ENCODE measurements at places on chromosomes 1 and 21.

GRCh38 chr1:202812176-202813026 is 1.6 kb downstream of the PCAT6 start:
- DNase-seq: no peak

DNA sequence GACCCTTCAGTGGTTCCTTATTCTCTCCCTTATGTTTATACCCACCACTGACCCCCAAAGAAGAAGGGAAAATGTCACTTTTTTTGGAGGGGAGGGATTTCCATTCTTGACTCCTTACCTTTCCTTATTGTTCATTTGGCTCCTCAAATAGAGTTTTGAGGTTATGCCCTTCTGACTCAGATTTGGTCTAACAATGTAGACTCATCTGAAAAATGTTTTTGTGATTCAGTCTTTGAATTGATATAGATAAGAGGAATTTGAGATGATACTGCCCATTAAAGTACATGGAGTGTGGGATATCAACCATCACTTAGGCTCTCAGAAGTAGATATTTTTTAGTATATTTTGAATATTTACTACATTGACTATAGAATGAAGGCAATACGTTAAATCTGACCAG is 16.1 kb downstream of the USP1 start:
- peak; percentile 58 for DNase-seq

DNA sequence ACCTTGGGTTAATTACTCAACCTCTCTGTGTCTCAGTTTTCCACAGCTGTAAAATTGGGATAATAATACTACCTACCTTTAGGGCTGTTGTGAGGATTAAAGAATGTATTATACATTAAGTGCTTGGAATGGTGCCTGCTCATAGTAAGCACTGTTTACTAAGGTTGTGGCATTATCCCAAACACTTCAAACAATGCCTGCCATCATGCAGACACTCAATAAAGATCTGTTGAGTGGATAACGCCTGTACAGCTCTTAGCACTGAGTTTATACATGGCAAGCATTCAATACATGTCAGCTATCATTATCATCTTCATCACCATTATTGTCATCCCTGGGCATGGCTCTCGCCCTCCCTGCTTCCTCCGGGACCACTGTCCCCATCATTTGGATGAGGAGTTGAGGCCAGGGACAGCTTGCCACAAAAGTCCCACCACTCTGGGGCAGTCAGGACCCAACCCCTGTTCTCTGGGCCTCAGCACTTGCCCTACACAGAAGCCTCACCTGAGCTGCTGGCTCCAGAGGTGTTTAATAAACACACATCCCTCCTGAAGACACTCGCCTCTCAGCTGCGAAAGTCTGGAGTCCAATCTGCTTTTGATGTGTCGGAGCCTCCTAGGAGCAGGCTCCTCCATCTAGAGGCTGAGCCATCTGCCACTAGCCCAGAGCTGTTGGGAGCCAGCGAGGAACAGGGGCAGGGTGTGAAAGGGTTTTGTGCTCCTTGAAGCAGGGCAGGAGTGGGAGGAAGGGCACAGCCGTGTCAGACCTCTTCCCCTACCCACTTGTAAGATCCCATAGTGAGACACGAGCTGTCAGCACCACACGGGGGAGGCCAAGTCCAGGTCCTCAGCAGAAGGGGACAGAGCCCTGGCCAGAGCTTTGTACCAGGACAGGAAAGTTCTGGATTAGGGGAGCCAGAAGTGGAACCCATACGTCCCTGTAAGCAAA is 80.9 kb upstream of the ZC3H12A start:
- DNase-seq: no peak

DNA sequence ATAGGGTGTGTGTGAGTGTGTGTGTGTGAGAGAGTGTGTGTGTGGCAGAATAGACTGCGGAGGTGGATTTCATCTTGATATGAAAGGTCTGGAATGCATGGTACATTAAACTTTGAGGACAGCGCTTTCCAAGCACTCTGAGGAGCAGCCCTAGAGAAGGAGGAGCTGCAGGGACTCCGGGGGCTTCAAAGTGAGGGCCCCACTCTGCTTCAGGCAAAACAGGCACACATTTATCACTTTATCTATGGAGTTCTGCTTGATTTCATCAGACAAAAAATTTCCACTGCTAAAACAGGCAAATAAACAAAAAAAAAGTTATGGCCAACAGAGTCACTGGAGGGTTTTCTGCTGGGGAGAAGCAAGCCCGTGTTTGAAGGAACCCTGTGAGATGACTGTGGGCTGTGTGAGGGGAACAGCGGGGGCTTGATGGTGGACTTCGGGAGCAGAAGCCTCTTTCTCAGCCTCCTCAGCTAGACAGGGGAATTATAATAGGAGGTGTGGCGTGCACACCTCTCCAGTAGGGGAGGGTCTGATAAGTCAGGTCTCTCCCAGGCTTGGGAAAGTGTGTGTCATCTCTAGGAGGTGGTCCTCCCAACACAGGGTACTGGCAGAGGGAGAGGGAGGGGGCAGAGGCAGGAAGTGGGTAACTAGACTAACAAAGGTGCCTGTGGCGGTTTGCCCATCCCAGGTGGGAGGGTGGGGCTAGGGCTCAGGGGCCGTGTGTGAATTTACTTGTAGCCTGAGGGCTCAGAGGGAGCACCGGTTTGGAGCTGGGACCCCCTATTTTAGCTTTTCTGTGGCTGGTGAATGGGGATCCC is 18.3 kb upstream of the HDAC1 start:
- no peak for DNase-seq

DNA sequence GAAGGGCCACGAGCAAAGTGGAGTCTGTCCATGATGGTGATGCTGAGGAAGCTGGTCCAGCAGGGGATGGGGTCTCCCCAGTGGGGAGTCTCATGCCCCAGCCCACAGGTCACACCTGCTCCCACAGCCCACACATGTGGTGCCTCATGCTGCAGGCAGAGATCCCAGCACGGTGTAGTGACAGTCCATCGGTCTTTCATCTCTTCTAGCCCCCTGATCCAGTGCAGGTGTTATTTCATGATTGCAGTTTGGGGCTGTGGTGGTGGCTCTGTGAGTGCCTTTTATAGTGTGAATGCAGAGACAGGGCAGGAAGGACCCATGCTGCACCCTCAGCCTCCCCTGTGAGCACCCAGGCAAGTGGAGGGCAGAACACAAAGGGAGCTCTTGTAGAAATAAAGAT is 45.0 kb downstream of the UBASH3A start:
- no peak for DNase-seq

DNA sequence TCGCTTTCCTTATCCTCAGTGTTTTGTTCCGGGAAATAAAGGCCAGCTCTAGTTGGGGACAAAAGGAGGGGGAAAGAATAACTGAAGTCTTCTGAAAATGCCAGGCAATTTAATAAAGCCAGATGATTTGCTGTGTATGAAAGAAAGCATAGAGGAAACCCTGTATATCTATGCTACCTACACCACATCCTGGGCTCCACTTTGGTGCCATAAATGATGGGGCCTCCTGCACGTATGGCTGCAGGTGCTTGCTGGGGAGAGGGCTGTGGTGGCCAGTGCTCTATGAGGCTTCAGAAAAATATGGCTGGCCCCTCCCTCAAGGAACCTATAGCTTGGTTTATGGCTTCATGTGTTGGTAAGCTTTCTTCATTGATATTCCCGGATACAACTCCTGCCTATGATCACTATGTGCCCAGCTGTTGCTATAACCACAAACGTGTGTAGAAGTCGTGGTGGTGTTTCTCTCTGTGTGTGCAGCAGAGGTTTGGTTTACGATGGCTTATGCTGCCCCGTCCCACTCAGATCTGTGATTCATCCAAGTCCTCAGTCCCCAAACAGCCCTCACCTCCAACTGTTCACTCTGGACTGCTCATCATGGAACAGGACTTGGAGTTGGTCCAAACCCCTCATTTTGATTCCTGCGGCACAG is 59.5 kb downstream of the BACE2 start:
- no peak for DNase-seq

- no peak for DNase-seq
These were observed 46.9 kb upstream of the ADAMTS1 start for GRCh38 chr21:26892151-26892550.

- DNase-seq: no peak
These were observed 11.2 kb downstream of the PTPRF start for GRCh38 chr1:43541721-43542401.

- DNase-seq: no peak
These were observed 36.3 kb downstream of the TMEM51 start for GRCh38 chr1:15189692-15190370.

DNA sequence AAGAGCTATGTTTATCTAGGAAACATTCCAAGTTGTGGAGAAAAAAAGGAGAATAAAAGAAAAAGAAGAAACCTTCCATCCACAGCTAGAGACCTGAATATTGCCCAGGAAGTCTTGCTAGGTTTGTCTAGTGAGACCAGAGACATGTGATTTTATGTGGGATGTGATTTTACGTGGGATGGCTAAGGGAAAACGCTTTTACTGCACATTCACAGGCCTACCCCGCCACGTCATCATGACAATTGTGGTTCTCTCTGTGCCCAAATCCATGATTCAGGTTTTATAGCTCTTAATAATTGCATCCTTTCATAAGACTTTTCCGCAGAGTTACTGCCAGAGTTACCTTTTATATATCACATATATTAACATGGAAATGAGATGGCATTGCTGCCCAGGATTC is 86.4 kb upstream of the SSX2IP start:
- DNase-seq: no peak

GRCh38 chr1:201737352-201738060 is 91.5 kb upstream of the IPO9 start:
- DNase-seq: no peak

- no peak for DNase-seq
These were observed 433.3 kb downstream of the DISC1 start for GRCh38 chr1:232059726-232060374.

DNA sequence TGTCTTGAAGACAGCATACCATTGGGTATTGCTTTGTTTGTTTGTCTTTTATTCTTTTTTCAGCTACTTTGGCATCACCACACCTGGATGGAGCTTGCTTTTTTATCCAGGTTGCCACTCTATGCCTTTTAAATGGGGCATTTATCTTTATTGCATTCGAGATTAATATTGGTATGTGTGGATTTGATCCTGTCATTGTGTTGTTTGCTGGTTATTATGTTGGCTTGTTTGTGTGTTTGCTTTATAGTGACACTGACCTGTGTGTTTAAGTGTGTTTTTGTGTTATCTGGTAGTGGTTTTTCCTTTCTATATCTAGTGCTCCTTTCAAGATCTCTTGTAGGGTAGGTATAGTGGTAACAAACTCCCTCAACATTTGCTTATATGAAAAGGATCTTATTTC is 24.9 kb upstream of the KCNH1 start:
- no peak for DNase-seq

DNA sequence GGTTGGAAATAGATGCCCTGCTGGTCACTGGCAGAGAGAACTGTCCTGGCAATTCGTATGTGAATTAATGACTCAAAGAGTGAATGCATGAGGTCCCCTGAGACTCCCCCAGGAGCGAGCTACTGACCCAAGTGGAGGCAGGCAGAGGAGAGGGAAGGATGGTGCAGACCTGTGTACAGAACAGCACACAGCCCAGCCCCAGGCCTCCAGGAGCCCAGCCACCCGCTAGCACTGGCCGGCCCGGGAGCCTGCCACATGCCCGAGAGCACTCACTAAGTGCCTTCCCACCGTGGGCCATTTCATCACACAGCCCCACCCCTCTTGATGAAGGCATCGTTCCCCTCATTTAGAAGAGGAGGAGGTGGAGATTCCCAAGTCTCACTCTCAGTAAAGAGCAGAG is 62.0 kb upstream of the IGSF21 start:
- no peak for DNase-seq

DNA sequence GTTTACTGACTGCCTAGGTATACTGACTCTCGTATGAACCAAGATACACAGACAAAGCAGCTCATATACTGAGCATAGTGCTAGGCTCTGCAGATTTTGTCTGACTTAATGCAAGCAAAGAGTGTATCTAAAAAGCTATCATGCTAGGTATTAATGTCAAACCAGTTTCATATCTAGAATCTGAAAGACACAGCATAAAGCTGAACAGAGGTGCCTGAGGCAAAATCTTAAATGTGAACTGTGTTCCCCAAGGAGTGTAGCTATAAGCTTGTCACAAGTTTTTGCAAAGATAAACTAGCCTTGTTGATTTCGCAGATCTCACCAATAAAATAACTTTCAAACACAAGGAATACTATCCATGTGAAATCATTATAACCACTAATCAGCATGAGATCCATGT is 18.1 kb downstream of the JAK1 start:
- no peak for DNase-seq

DNA sequence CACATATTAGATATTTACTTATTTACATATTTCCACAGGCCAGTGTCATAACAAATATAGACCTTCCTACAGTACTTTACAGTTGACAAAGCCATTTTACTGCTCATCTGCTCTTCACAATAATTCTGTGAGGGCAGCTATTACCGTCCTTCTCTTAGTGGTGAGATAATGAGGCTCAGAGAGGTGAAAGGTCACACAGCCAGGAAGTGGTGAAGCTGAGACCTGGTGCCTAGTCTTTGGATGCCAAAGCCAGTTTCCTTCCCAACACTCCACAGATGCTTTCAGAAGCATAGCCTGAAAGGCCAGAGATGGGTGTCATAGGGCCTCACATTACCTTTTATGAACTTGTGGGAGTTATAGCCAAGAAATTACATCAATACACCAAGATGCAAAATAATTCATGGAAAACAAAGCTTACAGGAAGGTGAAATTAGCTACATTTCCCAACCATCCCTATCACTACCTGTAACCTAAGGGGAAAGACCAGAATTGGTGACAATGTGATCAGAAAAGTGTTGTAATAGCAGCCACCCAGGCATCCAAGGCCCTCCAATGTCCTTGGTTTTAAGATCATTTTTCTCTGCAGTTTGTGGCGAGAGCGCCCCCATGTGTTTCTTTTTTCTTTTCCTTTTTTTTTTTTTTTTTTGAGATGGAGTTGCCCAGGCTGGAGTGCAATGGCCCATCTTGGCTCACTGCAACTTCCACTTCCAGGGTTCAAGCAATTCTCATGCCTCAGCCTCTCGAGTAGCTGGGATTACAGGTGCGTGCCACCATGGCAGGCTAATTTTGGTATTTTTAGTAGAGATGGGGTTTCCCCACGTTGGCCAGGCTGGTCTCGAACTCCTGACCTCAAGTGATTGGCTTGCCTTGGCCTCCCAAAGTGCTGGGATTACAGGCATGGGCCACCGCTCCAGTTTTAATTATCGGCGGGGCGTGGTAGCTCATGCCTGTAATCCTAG is 26.5 kb upstream of the RPL11 start:
- DNase-seq: no peak
